ENCODE measurements at places on chromosomes 1 and 21.
A peak's percentile ranks its signal among the peaks of the same experiment; 100 is the strongest.

- no peak for DNase-seq
These were observed 11.9 kb downstream of the SOAT1 start for GRCh38 chr1:179305450-179305849.

- DNase-seq, result peak; percentile 18
These were observed 919 bp downstream of the CTSS start for GRCh38 chr1:150764617-150765101.

GRCh38 chr1:2392686-2393085, 1.0 kb downstream of the RER1 start:
- DNase-seq, result no peak

GRCh38 chr1:174090471-174090870, 68.3 kb upstream of the RC3H1 start:
- no peak for DNase-seq

DNA sequence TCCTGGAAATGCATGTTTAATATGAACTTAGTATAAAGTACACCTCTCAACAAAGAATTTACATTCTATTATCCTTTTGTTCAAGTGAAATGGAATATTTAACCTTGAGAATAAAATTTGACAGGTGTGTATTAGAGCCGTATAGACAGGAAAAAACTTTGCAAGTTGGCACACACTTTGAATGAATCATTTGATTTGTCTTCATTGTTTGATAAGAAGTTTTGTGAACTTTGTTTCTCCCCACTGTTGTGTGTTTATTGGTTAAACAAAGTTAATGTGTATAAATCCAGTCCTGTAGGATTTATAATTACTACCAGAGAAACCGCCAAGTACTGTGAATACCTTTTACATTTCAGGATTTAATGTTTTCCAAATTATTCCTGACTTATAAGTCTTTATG, 2.0 kb downstream of the SYDE2 start:
- DNase-seq, result no peak

GRCh38 chr1:164706606-164706987, 147.6 kb downstream of the PBX1 start:
- no peak for DNase-seq

DNA sequence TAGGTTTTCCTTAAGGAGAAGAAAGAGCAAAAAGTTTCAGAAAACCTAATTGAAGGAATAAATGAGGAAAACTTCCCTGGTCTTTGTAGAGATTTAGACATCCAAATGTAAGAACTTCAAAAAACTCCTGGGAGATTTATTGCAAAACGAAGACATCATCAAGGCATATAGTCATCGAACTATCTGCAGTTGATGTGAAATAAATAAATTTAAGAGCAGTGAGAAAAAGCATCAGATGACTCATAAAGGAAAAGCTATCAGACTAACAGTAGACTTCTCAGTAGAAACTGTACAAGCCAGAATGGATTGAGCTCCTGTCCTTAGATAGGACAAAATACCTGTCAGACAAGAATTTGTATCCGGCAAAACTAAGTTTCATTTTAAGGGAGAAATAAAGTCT, 569.4 kb upstream of the ADAMTS5 start:
- no peak for DNase-seq

DNA sequence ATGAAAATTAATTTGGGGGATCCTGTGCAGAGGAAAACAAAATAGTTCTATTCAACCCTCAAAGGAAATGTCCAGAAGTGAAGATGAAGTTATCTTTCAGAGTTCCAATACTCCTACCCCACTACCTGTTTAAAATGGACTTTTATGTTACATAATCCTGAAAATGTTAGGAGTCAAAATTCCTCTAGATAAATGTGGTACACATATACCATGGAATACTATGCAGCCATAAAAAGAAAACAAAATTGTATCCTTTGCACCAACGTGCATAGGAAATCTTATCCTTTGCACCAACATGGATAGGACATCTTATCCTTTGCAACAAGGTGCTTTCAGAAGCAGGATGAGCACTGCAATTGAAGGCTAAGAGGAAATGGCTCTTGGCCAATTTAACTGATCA, 245.2 kb downstream of the LTN1 start:
- DNase-seq, result no peak

DNA sequence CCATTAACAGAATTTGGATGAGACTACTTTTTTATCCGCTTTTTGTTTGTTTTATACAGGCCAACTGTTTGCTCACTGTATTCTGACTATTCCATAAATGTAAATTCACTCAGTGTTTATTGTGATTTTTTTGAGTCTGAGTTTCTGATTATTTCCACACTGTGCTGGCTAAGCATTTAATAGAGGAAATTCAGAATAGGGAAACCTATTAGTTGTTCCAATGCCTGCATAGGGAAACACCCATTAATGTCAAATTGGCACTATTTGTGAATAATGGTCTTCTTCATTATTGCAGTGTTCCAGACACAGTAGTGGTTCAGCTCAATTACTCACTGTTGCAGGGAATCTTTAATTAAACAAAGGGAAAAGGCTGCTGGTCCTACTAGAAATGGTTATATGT, 174.7 kb upstream of the SGIP1 start:
- no peak for DNase-seq

DNA sequence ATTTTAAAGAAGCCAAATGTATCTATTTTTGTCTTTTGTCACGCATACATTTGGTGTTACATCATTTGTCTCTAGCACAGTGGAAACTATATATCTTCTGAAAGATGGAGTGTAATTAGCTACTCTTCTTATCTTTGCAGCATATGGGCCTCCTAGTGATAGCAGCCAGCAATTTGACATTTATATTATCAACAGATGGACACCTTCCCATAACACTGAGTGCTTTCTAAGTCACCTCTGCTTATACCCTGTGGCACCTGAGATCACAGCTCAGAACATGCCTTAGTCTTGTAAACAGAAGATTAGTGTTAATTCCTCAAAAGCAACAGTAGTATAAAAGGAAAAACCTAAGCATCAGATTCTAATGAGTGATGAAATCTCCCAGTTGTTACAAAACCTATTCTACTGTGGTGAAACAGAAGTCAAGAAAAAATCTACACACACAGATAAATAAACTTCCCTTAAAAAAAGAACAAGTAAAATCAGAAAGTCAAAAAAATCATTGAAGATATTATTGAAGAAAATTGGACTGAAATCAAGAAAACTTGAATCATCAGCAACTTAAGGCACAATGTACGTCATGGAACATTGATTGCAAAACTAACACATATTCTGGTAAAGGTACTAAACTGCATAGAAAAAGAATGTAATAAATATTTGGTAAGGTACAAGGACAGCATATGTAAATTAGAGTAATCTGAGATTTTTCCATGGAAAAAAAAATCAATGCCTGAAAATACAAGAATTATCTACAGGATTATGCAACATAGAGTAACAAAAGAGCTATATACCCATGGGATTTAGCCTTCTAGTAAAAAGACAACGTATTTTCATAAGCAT, 61.7 kb downstream of the KCNT2 start:
- no peak for DNase-seq

GRCh38 chr1:215181518-215181917, 99.0 kb downstream of the KCNK2 start:
- no peak for DNase-seq

- no peak for DNase-seq
These were observed 61.1 kb upstream of the HP1BP3 start for GRCh38 chr1:20848162-20848561.

- DNase-seq, result no peak
These were observed 1.1 kb downstream of the RASAL2 start for GRCh38 chr1:178094739-178095645.

GRCh38 chr1:5304702-5305101, 650.3 kb downstream of the AJAP1 start:
- DNase-seq, result no peak

GRCh38 chr1:190908691-190909090, 431.0 kb upstream of the BRINP3 start:
- DNase-seq, result no peak

DNA sequence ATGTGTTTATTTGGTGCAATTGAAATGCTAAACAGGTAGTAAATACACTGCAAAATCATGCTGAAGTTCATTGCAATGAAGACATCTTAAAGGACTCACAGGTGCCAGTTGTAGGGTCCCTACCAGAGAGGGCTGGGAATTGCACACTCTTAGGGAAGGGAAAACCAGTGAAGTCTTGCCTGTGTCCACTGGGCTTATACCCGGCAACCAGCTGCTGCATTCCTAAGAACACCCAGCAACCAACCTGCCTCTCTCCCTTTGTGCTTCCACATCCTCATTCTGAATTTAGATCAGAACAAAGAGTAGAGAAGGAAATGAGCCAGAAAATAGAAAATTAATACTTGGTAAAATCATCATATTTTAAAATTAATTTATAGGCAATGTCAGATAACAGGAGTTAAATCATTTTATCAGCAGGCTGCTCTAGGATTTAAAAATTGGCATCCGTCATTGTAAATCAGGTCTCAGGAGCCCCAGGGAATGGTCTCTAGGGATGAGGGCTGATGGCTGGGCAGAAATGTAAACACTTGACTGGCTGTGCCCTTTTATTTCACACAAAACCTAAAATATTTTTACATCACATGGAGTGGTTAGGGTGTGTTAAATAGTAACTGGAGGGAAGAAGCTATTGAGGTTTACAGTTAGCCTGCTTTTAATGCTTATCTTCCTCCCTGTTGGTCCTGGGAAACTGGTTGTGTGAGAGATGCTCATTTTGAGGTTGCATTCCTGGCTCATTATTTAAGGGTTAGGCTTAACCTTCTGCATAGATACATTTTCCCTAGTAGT, 31.3 kb downstream of the PTGFRN start:
- DNase-seq, result no peak

DNA sequence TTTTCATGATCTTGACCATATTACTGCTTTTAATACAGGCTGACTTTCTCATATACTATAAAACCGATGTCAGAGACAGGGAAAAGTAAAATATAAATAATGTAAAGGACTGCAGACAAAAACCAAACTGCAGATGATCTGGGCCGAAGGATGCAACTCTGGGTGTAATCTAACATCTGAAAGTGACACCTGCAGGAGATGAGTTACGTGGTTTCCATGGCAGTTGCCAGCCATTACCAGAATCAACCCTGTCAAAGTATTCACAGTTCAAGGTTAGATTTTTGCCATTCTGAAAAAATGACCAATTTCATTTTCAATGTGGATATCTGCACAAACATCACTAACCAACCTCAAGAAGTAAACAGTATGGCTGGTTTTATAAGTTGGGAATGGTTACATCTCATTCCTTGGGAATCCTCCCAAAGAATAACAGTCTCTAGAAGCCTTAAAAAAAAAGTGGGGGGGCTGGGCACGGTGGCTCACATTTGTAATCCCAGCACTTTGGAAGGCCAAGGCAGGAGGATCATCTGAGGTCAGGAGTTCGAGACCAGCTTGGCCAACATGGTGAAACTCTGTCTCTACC, 27.7 kb downstream of the DNAJC11 start:
- DNase-seq, result no peak

DNA sequence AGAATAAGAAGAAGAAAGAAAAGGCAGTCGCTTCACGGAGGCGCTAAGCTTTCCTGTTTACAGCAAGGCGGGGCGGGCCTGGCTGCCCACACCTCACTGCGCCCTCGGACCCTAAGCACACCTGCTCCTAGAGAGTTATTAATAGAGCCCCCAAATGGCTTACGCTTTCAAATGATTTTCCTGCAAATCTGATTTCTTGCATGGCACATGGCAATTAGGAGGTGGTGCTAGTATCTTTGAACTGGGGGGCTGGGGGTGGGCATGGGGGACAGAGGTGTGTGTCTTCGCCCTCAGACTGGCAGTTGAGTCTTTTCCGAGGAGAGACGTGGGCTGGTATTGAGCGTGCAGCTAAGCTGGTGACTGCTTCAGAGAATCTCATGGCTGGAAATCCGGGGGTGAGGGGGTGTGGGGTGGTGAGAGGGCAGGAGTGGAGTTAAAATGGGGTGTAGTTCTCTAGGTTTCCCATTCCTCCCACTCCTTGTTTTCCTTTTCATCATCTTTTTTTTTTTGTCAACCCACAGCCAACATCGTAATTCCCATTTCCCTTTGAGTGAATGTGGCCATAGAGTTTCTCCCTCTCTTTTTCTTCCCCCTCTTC, 1.3 kb downstream of the S1PR1 start:
- no peak for DNase-seq

DNA sequence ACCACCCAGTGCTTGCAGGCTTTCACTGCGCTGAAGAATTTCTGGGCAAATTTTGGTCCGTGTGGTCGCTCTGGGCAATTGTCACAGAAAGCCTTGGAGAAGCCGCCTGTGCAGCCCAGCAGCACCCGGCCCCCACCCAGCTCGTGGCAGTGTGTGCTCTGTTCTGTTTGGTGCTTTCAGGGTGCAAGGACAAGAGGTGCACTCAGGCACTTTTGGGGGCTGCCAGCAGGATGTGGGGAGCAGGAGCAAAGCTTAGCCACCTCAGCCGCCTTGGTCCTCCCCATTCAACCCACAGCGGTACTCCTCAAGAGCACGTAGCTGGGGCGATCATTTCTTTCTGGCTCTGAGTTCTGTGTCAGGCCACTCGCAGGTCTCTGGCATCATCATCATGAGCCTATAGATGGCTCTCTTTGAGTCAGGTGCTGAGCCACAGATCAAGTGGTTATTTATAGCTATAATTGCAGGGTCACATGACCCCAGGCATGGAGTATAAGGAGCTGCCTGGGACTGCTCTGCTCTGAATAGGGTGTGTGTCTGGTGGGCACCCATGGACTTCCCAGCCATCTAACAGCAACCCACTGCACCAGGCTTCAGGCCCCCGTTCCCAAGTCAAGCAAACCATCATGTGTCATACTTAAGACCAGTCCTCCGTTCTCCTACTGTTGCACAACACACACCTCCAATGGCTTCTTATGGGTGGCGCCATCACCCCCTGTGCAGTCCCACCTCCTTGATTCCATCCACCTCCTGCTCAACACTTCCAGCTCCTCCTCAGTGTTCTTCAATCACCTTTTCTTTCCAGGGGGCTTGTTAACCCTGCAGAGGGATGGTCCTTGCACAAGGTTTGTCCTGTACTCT, 18.1 kb upstream of the TENT5C start:
- DNase-seq, result no peak

DNA sequence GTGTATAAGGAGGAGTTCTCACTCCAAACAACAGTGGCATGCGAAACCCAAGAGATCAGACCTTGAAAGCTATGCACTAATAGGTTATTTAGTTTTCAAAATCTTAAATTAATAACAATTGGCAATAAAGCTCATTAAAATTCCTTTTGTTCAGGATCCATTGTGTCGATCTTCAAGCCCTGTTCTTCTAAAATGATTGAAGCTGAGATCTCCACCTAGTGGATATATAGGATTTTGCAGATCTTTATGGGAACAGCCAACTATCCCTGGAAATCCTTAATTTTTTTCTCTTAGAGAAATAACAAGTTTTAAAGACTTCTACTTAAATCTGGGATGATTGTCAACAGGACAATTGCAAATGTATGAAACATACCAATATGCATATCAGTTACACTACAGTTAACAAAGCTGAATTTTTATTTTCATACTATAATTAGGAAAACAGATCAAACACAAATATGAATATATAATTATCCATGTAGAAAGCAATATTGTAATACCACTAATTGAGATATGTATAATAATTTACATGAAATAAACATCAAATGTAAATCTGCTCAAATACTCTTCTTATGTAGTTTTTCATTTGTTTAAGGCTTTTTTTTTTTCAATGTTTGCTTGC, 43.3 kb downstream of the LRRC53 start:
- DNase-seq, result peak; percentile 28

GRCh38 chr1:197321811-197322210, 53.8 kb downstream of the CRB1 start:
- DNase-seq, result no peak

All from T47D (cell line).